Activated CD4-positive, alpha-beta T cell treated with anti-CD3 and anti-CD28 coated beads, Interleukin-2, amount 50 U/mL, for 24 hours (primary cell): ENCODE measurements at places on chromosomes 7 and 10.

DNA sequence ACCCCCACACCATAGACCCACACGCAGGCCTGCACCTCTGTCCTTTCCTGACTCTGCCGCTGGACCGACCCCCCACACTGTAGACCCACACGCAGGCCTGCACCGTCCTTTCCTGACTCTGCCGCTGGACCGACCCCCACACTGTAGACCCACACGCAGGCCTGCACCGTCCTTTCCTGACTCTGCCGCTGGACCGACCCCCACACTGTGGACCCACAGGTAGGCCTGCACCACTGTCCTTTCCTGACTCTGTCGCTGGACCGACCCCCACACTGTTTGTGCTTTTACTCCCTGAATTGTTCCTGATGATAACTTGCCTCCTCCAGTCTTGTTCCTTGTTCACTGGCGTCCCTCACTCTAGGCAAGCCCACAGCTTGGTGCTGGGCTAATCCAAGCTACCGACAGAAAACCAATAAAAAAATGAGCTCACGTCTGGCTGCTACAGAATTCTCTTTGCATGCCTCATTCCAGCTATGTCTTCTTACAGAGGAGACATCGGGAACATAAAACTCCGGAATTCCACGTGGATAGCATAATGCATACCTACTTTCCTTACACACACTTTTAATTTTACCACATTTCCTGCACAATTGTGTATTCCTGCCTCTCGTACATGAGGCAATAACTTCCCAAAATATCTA is 494.3 kb downstream of the PTPRN2 start:
- DNase-seq, result no peak

DNA sequence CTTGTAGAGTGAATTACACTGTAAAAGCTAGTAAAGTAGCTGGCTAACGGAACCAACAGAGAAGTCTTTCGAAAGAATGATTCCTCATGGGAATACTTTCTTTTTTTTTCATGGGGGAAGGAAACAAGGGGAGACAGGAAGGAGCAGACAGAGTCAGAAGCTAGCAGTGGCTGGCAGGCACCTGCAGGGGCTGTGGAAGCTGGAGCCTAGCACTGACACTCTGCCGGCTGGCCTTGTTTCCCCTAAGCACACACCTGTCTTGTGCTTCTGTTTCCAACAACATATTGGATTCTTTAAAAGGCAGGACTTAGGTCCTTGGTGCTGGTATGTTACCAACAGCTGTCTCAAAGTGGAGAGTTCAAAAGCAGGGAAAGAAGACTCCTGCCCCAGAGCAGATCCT is 24.7 kb downstream of the NOD1 start:
- no peak for DNase-seq

- no peak for DNase-seq
These were observed 18.5 kb upstream of the NPFFR1 start for GRCh38 chr10:70302292-70302691.

DNA sequence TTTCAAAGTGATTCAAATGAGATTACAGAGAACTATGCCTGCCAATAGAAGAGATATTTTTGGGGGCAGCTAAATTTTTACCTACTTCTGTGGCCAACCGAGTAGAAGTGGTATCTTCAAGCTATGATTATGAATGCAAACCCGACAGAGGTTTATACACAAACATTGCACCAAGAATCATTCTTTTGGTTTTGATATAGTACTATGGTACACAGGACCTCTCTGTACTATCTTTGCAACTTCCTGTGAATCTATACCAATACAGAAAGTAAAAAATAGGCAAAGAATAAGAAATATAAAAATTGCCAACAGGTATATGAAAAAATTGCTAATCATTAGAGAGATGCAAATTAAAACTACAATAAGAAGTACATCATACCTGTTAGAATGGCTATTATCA is 103.2 kb upstream of the VIPR2 start:
- DNase-seq, result no peak

DNA sequence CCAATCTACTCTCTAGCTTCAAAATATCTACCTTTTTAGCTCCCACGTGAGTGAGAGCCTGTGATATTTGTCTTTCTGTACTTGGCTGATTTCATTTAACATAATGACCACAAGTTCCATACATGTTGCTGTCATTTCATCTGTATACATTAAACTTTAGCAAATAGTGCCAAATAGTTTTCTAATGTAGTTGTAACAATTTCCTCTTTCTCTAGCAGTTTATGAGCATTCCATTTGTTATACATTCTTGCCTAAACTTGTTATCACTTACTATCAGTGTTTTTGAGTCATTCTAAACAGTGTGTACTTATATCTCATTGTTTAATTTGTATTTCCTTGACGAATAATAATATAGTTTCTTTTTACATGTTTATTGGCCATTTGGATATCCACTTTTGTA is 77.2 kb downstream of the NEUROD6 start:
- DNase-seq, result no peak
